ENCODE measurements at places on chromosomes 12 and 14.

GRCh38 chr12:3815094-3815766 lies 58.0 kb downstream of the PARP11 start:
- DNase-seq, result no peak

GRCh38 chr12:6958609-6959057 lies 7.5 kb downstream of the PTPN6 start:
- no peak for DNase-seq

DNA sequence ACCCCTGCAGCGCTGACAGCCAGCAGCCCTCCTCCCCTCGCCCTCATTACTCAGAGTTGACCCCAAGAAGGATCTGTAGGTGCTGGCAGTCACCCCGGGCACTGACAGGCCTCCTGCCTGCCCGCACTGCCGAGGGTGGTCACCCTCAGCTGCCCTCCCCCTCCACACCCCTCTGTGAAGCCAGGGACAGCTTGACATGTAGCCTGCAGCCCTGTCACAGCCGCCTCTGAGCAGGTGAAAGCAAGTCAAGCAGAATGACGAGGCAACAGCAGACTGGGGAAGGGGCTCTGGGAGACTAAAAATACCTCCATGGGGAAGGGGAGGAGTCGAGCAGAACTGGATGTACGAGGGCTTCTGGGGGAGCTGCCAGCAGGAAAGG lies 178.1 kb downstream of the DPF3 start:
- DNase-seq, result no peak

- DNase-seq, result no peak
Observed at GRCh38 chr12:81809829-81810595, 50.9 kb upstream of the PPFIA2 start.

DNA sequence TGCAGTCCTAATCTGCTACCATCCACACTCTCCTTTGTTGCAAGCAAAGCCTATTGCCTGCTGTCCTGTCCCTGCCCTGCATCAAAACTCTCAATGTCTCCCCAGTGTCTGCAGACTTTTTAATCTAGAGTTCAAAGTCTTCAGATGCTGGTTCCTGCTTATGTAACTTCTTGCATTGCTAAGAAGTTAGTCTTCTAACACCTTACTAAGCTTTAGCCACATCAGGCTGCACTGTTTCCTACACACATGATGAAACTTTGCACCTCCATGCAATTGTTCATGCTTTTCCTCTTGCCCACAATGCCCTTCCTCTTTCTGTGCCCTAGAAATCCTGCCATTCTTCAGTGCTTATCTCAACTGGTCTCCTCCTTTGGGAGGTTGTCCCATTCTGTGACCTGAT lies 16.2 kb upstream of the DICER1 start:
- DNase-seq, result no peak

DNA sequence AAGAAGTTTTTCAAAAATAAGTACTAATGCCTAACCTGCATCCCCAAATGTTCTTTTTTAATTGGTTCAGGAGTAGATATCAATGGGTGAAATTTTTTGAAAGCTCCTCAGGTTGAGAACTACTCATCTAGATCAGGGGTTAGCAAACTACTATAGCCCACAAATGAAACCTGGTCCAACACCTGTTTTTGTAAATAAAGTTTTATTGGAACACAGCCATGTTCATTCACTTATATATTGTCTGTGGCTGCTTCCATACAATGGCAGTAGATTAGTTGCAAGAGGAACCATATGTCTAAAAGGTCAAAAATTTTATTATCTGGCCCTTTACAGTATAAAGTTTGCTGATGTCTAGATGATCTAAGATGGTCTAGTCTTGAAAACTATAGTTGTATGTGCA lies 13.8 kb downstream of the PUS7L start:
- no peak for DNase-seq

Data from AG09309 (cell line).